Immature natural killer cell (primary cell): ENCODE measurements at places on chromosomes 12 and 14. TPM values are rescaled to one million over a fixed set of nuclear protein-coding genes. Genes with fewer than 3 reads are reported as not detected.

DNA sequence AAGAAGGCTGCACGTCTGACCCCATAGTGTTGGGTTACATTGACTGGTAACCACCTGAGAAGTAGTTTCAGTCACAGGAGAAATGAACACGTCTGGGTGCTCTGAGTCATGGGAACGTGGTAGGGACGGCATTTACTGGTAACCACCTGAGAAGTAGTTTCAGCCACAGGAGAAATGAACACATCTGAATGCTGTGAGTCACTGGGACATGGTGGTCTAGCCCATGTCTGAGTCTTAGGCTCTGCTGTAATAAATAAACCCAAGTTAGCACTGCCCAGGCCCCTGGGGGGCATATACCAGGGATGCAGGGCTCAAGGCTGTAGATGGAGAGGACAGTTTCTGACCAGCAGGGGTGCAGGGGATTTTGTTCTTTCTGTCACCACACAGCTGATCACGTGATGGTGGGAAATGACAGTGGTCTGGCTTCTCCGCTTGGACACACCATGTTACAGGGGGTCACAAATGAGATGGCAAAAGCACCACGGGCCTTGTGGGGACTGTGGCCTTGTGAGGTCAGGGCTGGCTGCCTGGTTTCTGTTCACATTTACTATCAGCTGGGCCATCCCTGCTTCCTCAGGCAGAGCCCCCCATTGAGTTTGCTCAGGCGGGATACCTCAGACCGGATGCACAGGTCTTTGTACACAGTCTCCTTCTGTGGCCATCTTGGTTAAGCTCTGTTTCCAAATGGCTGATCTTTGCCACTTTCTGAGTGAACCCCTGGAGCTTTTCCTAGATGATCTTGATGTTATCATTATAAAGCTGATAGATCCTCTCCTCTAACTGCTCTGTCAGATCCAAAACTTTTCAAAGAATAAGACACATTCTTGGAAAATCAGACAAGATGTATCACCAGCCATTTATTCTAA is 9.8 kb upstream of the C12orf42 start:
- no peaks in the 10 kb centered on the region for H3K4me1 ChIP-seq
- H3K36me3 ChIP-seq, result no peaks in the 10 kb centered on the region
- DNase-seq, result no peak
- H3K4me3 ChIP-seq, result no peak overlapping the region

Gene ACACB
- polyA plus RNA-seq, result 2.1 TPM

DNA sequence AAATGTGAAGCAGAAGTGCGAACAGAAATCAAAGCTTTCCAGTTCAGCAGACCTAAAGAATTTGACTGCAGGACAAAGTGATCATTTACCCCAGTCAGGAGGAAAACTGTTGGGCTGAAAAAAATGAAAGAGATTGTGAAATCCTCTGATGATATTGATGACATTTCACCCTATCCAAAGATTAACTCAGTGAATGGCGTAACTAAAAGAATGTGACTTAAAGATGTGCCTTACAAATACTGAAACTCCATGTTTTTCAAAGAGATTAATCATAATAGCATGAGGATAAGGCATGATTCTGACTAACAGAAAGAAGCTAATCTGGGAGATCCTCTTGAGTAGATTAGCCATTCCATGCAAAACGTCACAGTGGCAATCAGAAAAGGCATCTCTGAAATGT is 225.6 kb downstream of the DUSP6 start:
- H3K27ac ChIP-seq, result no peak overlapping the region
- no peaks in the 10 kb centered on the region for H3K27me3 ChIP-seq
- no peak for DNase-seq
- H3K36me3 ChIP-seq, result no peaks in the 10 kb centered on the region
- no peaks in the 10 kb centered on the region for H3K4me1 ChIP-seq

GRCh38 chr12:82481954-82482353 is 123.6 kb downstream of the METTL25 start:
- H3K4me1 ChIP-seq, result no peaks in the 10 kb centered on the region
- DNase-seq, result no peak
- H3K4me3 ChIP-seq, result no peak overlapping the region
- H3K27me3 ChIP-seq, result no peaks in the 10 kb centered on the region

DNA sequence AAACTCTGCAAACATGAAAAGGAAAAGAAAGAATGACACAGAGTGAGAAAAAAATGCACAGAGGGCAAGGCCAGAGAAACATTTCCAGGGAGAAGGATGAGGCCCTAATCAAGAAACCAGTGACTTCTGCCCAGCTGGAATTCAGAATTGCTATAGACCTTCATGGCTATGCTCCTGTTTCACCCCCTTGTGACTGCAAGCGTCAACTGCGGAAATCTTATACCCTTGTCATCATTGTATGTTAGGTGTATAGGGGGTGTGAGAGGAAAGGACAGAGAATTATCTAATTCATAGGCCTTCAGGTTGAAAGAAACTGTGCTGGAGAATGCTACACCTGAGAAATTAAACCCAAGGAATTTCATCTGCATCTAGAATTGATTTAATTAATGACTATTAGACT is 117.5 kb downstream of the SLC25A21 start:
- H3K4me3 ChIP-seq, result no peak overlapping the region
- no peaks in the 10 kb centered on the region for H3K27me3 ChIP-seq
- no peaks in the 10 kb centered on the region for H3K4me1 ChIP-seq
- H3K36me3 ChIP-seq, result no peaks in the 10 kb centered on the region

Gene DLGAP5
- not detected for polyA plus RNA-seq

Gene FGD4
- polyA plus RNA-seq, result 0.39 TPM

GRCh38 chr14:68824517-68825347 is 31.9 kb upstream of the ZFP36L1 start:
- no peak overlapping the region for H3K4me3 ChIP-seq
- H3K36me3 ChIP-seq, result no peaks in the 10 kb centered on the region
- H3K27ac ChIP-seq, result no peak overlapping the region
- DNase-seq, result peak; percentile 40
- peaks cover 2% of the 10 kb centered on the region for H3K27me3 ChIP-seq
- H3K4me1 ChIP-seq, result peaks cover 27% of the 10 kb centered on the region

- H3K36me3 ChIP-seq, result no peaks in the 10 kb centered on the region
- no peak for DNase-seq
- H3K27me3 ChIP-seq, result no peaks in the 10 kb centered on the region
- H3K4me1 ChIP-seq, result peaks cover 33% of the 10 kb centered on the region
- peak overlapping the region; percentile 97 for H3K27ac ChIP-seq
- H3K4me3 ChIP-seq, result peak overlapping the region; percentile 91
Measured at GRCh38 chr12:50166799-50167048, 445 bp downstream of the CERS5 start.

Gene PLBD1
- polyA plus RNA-seq, result 1.8 TPM

DNA sequence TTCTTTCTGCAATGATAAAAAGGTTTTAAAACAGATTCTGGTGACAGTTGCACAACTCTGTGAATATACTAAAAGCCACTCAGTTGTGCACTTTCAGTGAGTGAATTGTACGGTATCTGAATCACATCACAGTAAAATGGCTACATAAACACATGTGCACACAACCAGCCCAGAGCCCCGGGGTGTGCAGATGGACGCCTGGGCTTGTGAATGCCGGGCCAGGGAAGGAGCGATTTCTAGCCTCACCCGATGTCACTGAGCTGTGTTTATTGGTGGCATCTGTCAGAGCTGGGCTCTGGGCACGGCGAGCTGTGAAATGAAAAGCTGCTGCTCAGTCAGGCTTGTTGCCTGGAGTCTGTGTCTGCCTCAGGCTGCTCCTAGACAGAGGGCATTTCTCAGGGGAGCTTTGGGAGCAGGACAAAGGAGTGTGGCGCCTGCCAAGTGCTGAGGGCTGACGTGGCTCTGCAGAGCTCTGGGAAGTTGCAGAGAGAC is 25.9 kb downstream of the RHOF start:
- no peaks in the 10 kb centered on the region for H3K27me3 ChIP-seq
- no peaks in the 10 kb centered on the region for H3K36me3 ChIP-seq
- no peak for DNase-seq
- H3K4me3 ChIP-seq, result no peak overlapping the region
- no peaks in the 10 kb centered on the region for H3K4me1 ChIP-seq

GRCh38 chr12:75551477-75551876 is 40.1 kb upstream of the KRR1 start:
- no peak for DNase-seq
- H3K27me3 ChIP-seq, result no peaks in the 10 kb centered on the region
- no peak overlapping the region for H3K27ac ChIP-seq
- H3K4me1 ChIP-seq, result no peaks in the 10 kb centered on the region

Gene NINJ2
- 42.3 TPM for polyA plus RNA-seq

DNA sequence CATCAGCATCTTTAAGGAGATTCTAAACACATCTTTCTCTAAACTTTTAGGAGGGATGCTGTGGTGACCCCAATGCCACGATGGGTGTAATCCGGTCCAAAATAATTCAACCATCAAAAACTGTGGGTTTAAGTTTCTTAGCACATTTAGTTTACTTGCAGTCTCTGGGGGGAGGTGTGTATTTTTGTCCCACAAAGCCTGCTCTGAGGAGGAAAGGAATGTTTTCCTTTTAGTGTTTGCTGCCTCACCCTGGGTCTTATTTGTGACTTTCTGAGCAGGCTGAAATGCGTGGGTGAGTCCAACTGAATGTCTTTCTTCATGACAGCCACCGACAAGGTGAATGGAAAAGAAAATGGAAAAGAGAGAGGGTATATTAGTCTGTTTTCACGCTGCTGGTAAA is 1324.7 kb downstream of the AACS start:
- no peak overlapping the region for H3K27ac ChIP-seq
- H3K4me3 ChIP-seq, result no peak overlapping the region
- DNase-seq, result no peak

- no peaks in the 10 kb centered on the region for H3K36me3 ChIP-seq
- no peak overlapping the region for H3K4me3 ChIP-seq
- H3K27me3 ChIP-seq, result no peaks in the 10 kb centered on the region
- no peaks in the 10 kb centered on the region for H3K4me1 ChIP-seq
- no peak overlapping the region for H3K27ac ChIP-seq
Measured at GRCh38 chr12:63319386-63319785, 168.4 kb upstream of the AVPR1A start.

DNA sequence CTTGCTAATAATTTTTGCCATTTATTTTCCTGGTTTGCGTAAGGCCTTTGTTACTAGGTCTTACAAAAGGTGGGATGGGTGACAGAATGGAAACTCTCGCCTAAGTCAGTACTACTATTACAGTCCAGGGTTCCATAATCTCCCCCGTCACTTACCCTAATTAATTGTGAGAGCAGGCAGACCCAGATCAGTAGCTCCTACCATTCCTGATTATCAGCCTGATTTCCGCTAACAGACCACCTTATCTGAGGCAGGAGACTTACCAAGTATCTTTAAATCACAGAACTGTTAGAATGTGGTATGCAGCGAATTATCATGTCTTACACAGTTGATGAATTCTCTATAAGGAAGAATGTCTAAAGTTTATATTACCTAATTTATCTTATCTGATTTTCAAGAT is 234.7 kb downstream of the FOXN3 start:
- H3K4me3 ChIP-seq, result no peak overlapping the region
- H3K4me1 ChIP-seq, result peaks cover 66% of the 10 kb centered on the region

DNA sequence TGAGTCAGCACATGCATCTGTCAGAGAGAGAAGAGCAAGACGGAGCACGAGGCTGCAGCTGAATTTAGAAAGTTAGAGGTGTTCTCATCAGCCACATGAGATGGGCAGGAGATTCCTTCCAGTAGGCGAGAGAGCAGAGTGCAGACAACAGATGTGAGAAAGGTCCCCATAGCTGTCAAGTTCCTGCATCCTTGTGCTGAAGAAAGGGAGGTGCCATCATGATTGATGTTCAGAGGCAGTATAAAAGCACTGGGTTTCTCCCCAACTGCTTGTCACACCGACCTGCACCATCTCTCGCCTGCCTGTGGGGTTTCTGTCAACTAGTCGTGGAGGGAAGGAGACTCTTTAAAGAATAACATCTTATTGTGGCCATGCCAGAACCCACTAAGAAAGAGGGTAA is at the start of gene MYBPC1:
Gene MYBPC1, plus strand, starts transcription at position 272 of the 400 bp plus-strand sequence. Its CDS starts 100 bp downstream, at position 372.
- DNase-seq, result no peak
- peaks cover 3% of the 10 kb centered on the region for H3K27me3 ChIP-seq
- H3K4me3 ChIP-seq, result no peak within 1 kb of the TSS
- H3K27ac ChIP-seq, result no peak within 1 kb of the TSS

DNA sequence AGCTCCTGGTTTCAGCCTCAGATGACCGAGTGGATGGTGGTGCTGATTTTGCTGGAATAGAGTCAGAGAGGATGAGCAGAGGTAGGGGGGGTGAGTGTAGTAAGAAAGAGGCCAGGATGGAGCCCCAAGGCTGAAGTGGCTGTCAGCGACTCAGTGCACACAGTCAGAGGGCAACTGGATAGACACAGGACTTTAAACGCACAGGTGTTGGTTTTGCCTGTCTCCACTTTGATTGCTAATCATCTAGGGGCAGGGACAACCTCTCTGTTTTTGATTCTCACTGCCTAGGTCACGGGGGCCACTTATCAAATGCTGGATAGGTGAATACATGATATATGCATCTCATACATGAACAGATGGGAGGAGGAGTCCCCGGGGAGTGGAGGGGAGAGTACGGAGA is 99.5 kb downstream of the EGLN3 start:
- no peak for DNase-seq
- H3K36me3 ChIP-seq, result no peaks in the 10 kb centered on the region
- no peak overlapping the region for H3K27ac ChIP-seq
- no peak overlapping the region for H3K4me3 ChIP-seq
- no peaks in the 10 kb centered on the region for H3K4me1 ChIP-seq

- H3K4me3 ChIP-seq, result no peak overlapping the region
- no peaks in the 10 kb centered on the region for H3K27me3 ChIP-seq
- peaks cover 21% of the 10 kb centered on the region for H3K4me1 ChIP-seq
- no peak for DNase-seq
Measured at GRCh38 chr12:76142305-76142704, 57.8 kb upstream of the NAP1L1 start.

DNA sequence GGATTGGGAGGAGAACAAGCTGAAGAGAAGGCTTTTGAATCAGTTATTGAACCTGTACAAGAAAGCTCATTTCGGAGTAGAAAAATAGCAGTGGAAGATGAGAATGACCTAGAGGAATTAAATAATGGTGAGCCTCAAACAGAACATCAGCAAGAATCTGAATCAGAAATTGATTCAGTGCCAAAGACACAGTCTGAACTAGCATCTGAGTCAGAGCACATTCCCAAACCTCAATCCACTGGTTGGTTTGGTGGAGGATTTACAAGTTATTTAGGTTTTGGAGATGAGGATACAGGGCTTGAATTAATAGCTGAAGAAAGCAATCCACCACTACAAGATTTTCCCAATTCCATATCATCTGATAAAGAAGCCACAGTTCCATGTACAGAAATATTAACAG is 13.5 kb downstream of the MIA2 start:
- H3K27me3 ChIP-seq, result no peaks in the 10 kb centered on the region
- DNase-seq, result no peak
- no peaks in the 10 kb centered on the region for H3K4me1 ChIP-seq
- no peak overlapping the region for H3K4me3 ChIP-seq

- H3K4me1 ChIP-seq, result no peaks in the 10 kb centered on the region
- H3K27me3 ChIP-seq, result no peaks in the 10 kb centered on the region
- DNase-seq, result no peak
- no peak overlapping the region for H3K27ac ChIP-seq
Measured at GRCh38 chr14:84390010-84390409, 1139.9 kb upstream of the FLRT2 start.
